ENCODE measurements at places on chromosomes 12 and 14.
A peak's percentile ranks its signal among the peaks of the same experiment; 100 is the strongest.

DNA sequence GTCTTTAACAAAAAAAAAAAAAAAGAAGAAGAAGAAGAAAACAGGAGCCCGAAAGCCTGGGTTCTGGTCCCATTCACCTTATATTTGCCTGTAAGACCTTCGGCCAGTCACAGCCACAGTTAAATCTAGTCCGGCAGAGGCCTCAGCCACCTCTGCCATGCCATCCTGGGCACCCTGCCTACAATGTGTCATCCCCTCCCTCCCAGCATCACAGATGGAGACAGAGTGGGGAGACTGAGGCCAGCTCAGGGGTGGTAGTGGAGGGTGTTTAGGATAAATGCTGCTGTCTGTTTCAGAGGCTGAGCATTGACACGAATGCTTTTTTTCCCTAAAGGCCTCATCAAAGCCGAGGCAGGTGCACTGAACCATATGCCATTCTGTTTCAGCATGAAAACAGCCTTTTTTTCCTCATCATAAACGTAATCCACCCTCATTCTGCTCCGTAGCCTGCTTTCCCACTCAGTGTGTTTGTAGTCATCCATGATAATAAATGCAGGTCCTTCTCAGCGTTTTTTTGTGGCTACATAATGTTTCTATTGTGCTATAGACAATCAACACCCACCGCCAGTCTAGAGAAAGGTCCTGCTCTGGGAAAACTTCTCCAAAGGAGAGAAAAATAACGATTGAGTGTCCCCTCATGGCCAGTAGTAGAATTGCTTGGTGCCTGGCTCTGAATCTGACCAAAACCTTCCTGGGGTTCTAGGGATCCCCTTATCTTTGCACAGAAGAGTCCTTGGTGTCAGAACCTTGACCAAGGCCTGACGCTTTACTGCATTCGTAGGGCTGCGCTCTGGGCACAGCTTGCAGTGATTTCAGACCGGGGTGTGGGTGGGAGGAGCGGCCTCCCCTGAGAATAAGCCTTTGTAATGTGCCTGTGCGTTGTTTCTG is 41.1 kb upstream of the TSPAN9 start:
- peak; percentile 71 for DNase-seq

- DNase-seq: no peak
These were observed 28.9 kb upstream of the GARIN6 start for GRCh38 chr12:99618657-99619056.

DNA sequence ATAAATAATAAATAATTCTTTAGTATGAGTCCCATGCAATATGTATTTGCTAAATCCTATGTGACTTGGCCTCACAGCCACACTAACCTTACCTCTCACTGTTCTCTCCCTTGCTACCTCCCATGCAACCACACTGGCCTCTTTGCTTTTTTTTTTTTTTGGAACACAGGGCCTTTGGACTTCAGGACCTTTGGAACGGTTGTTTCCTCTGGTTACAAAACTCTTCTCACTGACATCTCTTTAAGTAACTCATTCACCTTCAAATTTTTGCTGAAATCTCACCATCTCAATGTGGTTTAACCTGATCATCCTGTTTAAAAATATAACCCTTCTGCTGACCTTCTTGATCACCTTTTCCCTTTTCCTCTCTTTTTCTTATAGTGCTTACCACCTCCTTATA is 194.0 kb downstream of the SSPN start:
- no peak for DNase-seq

GRCh38 chr14:77880056-77880455 is 80.1 kb downstream of the ADCK1 start:
- no peak for DNase-seq

- no peak for DNase-seq
These were observed 275.2 kb upstream of the FLRT2 start for GRCh38 chr14:85254711-85255110.

- DNase-seq: no peak
These were observed 3.6 kb upstream of the NINJ2 start for GRCh38 chr12:666766-667308.

DNA sequence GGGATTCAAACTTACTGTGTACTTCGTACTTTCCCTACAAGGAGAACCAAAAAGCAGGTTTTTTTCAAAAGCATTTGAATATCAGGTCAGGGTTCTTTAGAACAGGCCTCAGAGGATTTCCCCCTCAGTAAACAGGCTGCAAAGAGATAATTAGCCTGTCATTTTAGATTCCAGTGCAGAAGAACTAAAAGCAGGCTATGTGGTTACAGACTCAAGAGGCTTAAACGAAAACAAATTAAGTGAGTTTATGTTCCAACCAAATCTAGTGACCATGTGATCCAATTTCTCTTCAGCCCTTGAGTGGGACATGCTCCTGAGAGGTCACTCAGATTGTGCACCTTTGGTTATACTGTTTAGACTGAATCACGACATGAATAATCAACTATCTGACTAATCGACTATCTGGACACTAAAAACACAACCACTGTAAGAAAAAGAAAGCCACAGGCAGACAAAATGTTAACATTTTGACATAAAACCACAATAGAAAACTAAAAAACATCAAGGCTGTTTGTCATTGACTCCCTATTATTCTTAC is 4.5 kb downstream of the TMED8 start:
- DNase-seq: peak; percentile 57

GRCh38 chr12:97936165-97936564 is 473.6 kb downstream of the RMST start:
- DNase-seq: no peak

GRCh38 chr12:42756841-42757623 is 167.5 kb upstream of the PRICKLE1 start:
- DNase-seq: peak; percentile 76
